GM18507 (cell line): ENCODE measurements at places on chromosomes 3 and 15.

DNA sequence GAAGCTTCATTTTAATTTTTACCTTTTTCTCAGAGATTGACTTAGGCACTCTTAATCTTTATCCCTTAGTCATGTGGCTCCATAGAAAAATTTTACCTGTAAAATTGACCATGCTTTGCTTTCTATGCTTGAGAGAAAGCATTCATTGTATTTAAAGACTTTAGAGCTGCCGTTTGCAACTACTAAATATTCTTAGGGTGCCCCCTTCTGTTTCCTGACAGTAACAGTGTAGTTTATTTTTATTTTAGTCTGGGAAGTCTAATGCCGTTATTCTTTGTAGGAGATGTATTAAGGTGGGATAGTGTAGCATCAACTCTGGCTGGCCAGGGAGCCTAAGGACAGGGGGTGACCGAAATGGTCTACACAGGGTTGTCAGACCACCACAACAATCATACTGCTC, 84.5 kb upstream of the SYNPR start:
- DNase-seq: no peak

GRCh38 chr3:175073219-175073905, 214.2 kb downstream of the NAALADL2 start:
- DNase-seq: no peak

DNA sequence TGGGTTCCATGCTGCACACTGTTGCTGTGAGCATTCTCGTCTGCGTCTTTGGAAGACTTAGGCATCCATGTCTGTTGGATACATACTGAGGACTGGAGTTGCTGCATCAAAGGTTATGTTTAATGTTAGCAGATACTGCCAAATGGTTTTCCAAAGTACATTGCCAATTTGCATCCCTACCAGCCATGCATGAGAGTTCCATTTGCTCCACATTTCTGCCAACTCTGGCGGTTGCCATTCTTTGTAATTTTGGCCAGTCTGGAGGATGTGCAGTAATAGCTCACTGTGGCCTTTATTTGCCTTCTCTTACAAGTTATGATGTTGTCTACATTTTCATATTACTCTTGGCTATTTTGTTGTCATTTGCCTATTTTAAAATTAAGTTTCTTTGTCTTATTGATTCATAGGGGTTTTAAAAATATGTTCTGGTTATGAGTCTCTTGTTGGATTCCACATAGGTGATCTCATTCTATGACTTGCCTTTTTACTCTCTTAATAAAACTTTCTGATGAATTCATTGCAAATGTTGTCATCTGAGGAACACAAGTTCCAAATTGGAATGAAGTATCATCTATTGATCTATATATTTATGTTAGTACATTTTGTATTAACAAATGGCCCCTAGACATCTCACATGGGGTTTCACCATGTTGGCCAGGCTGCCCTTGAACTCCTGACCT, 42.1 kb downstream of the FBLN2 start:
- no peak for DNase-seq

DNA sequence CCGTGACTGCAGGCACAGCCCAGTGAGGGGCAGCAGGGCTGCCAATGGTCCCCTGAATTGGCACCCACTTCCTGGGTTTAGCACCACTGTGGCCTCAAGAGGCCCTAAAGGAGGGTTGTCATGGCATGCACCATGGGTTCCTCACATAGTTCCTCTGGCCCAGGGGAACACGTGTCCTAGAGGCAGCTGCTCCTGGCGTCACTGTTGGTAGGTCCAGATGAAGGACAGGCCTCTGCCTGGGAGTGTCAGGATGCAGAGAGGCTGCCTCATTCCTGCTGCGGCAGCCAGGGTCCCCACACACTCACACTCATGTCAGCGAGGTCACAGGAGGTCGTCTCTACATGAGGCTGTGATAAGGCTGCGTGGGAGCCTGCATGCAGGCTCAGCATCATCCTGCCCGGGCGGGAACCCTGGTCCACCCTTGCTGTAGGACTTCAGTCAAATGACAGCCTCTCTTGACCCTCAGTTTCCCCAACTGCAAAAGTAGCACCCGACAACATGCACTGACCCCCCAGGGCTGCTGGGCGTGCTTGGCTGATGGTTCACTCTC, 26.1 kb upstream of the SFMBT1 start:
- no peak for DNase-seq

DNA sequence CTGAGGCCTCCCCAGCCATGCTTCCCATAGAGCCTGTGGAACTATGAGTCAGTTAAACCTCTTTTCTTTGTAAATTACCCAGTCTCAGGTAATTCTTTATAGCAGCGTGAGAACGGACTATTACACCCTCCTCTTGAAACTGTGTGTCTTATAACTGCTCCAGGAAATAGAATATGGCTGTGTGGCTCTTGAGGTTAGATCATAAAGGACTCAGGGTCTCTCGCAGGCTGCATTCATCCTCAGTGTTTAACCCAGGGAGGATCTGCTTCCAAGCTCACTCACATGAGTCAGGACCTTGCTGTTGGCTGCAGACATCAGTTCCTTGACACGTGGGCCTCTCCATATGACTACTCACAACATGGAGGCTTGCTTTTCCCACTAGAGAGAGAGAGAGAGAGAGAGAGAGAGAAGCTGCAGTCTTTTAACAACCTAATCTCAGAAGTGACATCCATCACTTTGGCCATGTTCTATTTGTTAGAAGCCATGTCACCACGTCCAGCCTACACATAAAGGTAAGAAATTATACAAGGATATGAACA, 114.3 kb upstream of the UBE2E1 start:
- DNase-seq: no peak

GRCh38 chr3:24161841-24162240, 216.8 kb downstream of the NR1D2 start:
- DNase-seq: no peak

DNA sequence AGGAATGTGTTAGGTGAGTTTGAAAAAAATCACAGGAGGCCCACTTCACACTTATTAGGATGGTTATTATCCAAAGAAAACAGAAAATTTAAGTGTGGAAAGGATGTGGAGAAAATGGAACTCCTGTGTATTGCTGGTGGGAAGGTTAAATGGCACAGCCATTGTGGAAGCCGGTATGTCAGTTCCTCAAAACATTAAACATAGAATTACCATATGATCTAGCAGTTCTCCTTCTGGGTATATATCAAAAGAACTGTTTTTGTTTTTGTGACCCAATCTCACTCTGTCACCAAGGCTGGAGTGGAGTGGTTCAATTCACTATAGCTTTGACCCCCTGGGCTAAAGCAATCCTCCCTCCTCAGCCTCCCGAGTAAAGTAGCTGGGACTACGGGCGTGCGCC, 10.4 kb upstream of the ZFYVE19 start:
- no peak for DNase-seq

GRCh38 chr3:130671545-130672312, 74.9 kb downstream of the PIK3R4 start:
- DNase-seq: no peak

- no peak for DNase-seq
Measured at GRCh38 chr3:191435981-191436380, 25.0 kb upstream of the PYDC2 start.

DNA sequence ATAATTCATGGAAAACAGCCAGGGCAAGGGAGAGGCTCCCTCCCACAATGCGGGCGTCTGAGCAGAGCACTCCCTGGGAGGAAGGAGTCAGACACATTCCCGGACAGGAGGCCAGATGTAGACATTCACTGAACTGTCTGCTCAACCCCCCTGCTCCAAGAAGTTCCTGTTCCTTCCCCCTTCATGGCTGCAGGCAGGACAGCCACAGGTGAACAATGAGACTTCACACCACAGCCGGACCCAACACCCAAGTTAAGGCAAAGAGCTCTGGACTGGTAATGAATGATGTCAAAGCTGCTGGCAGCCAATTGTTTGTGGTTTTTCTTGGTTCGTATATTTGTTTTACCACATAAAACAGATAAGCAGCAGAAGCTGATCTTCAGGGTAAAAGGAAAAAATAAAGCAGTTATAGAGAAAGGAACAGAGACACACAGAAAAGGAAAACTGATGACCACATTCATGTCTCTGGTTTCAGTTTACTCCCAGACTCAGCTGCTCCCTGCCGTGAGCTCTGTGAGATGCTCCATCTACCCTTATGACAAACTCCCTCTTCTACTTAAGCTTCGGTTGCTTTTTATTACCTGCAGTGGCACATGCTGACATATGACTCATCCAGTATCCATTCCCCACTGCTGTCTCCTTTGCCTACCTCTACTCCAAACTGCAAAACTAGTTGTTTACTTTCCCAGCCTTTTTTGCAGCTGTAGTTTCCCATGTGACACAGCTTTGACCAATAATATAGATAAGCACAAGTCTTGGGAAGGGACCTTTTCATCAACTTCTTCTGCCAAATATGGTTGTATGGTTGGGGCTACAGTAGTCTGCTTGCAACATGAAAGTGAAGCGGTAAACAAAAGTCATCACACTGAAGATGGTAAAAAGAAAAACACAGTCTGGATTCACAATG, 33.1 kb downstream of the DZIP1L start:
- no peak for DNase-seq

DNA sequence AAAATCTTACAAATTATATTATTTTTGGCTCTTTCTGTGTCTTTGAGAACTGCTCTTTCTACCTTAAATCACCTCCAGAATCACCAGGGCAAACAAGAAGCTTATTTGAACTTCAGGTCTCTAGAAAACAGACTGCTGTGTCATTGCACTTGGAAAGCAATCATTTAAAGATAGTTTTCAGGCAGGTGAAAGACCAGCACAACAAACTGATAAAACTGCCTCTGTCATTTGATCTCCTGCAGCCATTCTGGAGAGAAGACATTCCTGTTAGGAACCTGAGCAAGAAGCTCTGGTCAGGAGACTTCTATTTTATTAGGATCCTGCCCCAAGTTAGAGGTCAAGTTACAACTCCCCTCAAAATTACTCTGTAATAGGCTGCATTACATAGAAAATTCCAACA, 50.7 kb upstream of the AP4E1 start:
- no peak for DNase-seq

GRCh38 chr3:125140818-125141595, 71.5 kb downstream of the SLC12A8 start:
- no peak for DNase-seq

DNA sequence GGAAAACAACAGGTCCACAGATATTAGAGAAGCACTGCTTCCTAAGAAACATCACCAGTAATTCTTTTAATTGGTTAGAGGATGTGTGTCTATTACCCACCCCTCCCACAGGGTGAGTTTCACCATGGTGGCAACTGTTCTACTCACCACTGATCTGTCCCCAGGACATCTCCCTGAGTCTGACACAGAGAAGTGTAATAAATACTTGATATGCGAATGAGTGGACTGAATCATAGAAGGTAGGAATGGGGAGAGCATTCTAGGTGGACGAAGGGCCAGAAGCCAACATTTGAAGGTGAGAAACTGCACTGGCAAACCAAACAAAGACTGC, 452.7 kb upstream of the PROK2 start:
- no peak for DNase-seq

GRCh38 chr3:11197484-11197883, 43.2 kb downstream of the HRH1 start:
- DNase-seq: no peak

DNA sequence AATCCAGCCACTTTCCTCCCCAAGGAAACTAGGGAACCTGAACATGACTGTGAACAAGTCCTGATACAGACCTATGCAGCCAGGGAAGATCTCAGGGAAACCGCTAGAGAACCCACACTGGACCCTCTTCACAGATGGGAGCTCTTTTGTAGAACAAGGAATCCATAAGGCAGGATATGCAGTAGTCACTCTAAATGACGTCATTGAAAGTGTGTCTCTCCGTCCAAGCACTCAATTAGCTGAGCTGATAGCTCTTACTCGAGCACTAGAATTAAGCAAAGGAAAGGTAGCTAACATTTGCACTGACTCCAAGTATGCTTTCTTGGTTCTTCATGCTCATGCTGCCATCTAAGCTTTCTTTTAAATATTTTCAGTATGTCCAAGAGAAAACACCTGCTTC, 10.0 kb upstream of the SMCO1 start:
- DNase-seq: no peak
